Posterior vena cava (tissue), 2 donors: ENCODE measurements at places on chromosomes 12 and 14.

DNA sequence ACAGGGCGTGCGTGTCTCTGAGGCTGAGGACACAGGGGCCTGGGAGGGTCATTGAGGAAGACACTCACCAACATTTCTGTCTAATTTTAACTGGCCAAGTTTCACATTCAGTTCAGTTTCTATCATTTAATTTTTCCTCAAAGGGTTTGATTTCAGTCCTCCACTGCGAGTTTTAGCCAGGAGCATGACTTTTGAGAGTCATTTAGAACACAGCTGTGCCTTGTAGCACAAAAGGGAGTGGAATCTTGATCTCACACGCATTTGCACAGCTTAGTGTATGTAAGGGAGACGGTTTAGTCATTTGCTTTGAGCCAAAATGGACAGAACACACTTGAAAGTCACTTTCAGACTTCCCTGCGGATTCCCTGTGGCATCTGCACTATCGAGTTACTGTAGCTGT is 1090.8 kb downstream of the BCL11B start:
- DNase-seq, result no peak

DNA sequence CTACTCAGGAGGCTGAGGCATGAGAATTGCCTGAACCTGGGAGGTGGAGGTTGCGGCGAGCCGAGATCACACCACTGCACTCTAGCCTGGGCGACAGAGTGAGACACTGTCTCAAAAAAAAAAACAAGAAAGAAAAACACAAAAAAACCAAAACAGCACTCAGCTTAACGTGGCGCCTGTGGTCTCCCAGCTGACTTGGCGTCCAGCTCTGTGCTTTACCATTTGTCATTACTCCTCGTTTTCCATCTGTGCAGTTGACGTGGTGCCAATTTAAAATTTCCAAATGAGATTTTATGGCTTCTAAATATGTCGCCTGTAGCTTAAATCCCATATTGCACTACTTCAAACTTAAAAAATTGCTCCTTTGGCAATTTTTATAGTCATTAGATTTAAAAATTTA is 2.0 kb downstream of the MGP start:
- DNase-seq, result peak; percentile 67

GRCh38 chr14:102629808-102630350 is 37.4 kb downstream of the RCOR1 start:
- no peak for DNase-seq

DNA sequence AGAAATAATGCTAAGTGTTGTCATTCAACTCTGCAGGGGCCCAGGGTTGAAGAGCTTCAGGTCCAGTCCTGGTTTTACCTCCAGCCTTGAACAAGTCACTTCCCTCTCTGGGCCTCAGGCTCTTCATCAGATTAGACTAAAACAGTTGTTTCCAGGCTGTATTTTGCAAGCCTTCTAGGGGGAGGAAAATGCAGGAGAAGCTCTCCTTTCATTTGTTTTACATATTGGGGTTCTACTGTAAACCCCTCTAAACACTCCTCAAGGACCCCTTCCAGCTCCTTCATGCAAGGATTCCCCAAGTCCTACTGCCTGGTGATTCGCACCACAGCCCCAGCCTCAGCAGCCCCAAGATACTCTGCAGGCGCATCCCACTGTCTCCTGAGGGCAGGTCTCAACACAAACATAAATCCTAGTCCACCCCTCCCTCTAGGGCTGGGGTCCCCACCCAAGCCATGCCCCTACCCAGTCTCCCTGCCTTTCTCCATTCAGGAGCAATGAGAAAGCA is 2.7 kb downstream of the SDR9C7 start:
- no peak for DNase-seq

- DNase-seq, result no peak
Observed at GRCh38 chr12:77949943-77950342, 119.2 kb downstream of the NAV3 start.

DNA sequence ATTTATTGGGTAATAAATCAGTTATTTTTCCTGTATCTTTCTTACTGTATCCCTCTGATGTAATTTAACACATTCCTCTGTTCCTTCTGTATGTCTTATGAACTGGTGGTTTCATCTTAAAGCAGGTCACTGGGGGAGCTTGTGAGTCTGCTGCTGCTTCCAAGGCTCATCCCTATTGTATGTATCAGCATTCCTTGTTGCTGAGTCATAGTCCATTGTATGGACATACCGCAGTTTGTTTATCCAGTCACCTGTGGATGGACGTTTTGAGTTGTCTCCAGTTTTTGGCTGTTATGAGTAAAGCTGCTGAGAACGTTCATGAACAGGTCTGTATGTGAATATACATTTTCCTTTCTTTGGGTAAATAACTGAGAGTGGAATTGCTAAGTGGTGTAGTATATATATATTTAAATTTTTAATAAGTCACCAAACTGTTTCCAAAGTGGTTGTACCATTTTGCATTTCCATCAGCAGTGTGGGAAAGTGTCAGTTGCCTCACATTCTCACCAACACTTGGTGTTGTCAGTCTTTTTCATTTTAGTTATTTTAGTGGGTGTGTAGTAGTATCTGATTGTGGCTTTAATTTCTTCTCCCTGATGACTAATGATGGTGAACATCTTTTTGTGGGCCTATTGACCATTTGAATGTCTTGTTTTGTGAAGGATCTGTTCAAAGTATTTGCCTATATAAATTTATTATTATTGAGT is 82.7 kb downstream of the BEGAIN start:
- DNase-seq, result no peak

DNA sequence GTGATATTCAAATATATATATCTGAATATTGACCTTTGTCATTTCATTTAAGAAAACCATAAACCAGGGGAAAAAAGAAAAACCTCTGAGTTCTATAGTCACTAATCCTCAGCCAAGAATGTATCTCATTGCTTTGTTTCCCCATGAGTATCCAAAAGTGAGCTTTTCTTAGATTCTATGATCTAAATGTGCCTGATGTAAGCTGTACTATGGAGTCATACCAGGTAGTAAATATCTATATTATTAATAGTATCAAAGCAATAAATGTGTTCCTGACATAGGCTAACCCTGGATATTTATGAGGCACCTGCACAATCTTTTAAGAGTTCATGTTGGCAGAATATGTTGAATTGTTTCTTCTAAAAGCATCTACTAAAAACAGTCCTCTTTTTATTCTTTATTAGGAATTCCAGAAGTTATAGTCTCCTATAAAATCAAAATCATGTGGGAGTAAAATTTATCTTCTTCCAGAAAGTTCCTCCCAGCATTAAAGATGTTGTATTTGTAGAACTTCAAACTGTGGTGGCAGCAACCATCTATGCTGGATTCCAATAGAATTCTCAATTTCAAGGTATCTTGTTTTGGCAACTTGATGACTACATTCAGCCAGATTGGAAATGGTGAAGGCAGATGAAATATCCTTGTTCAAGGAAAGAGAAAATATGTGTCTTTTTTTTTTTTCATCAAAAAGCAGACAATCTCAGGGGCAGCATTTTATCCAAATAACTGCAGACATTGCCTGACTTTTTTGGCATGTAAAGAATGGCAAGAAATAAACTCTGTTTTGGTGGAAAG is 139.7 kb upstream of the RASSF8 start:
- no peak for DNase-seq
